ENCODE measurements at places on chromosomes 11 and 22.
A peak's percentile ranks its signal among the peaks of the same experiment; 100 is the strongest.

DNA sequence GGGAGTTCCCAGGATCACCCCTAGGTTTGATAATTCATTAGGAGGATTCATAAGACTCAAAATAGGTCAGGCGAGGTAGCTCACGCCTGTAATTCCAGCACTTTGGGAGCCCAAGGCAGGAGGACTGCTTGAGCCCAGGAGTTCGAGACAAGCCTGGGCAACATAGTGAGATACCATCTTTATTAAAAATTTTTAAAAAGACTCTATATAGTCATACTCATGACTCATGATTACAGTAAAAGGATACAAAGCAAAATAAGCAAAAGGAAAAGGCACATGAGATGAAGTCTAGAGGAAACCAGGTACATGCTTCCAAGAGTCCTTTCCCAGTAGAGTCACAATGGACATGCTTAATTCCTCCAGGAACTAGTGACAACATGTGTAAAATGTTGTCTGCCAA lies 13.9 kb upstream of the PTS start:
- DNase-seq, result no peak

- no peak for DNase-seq
These were observed 167.3 kb downstream of the TBC1D22A start for GRCh38 chr22:46929710-46930204.

DNA sequence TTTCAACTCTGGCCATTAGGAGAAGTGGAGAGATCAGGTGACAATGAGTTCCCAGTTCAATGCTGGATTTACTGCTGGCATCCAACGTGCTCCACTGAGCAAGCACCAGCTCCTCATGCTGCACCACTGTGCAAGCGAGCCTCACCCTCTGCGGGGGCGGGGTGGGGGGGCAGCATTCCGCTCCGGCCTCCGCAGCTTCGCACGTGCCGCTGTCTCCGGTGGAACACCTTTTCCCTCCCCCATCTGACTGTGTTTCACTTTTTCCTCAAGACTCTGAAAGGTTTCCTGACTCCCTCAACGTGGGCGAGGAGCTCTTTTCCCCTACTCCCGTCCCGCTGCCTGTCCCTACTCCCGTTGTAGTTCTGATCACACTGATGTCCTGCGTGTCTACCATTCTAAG lies 835 bp upstream of the RHOD start:
- DNase-seq, result no peak

DNA sequence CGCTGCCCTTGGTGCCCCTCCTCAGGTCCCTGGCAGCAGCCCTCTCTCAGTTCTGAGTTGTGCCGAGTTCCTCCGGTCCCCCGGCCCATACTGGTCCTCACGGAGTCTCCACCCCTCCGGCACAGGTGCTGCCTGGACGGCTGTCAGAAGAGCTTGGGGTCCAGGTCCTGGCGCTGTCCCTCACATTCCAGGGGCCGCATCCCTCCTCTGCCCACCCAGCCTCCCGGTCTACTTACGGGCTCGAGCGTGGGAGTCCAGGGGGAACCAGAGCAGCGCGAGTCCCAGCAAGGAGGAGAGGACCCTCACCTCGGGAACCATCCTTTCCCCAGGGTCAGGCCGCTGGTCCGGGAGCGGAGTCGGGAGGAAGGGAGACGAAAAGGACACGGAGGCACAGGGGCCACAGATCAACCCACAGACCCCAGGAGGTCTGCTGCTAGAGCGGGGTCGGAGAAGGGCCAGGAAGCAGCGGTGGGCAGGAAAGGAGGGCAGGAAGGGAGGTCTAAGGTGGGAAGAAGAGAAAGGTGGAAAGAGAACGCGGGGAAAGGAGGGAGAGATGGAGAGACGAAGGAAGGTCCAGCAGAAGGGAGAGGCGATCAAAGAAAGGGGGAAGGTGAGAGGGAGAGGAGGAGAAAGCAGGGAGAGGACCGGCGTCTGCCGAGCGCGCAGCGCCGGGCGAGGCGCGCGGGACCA lies 510 bp downstream of the CHRDL2 start:
- no peak for DNase-seq

- DNase-seq, result no peak
These were observed 106.1 kb downstream of the CEP164 start for GRCh38 chr11:117433717-117434116.

GRCh38 chr22:43824724-43825420 lies 12.8 kb upstream of the EFCAB6 start:
- DNase-seq, result no peak

GRCh38 chr11:61375761-61376108 lies 13.6 kb downstream of the TMEM138 start:
- no peak for DNase-seq

GRCh38 chr11:103420593-103420992 lies 311.4 kb downstream of the DYNC2H1 start:
- no peak for DNase-seq

DNA sequence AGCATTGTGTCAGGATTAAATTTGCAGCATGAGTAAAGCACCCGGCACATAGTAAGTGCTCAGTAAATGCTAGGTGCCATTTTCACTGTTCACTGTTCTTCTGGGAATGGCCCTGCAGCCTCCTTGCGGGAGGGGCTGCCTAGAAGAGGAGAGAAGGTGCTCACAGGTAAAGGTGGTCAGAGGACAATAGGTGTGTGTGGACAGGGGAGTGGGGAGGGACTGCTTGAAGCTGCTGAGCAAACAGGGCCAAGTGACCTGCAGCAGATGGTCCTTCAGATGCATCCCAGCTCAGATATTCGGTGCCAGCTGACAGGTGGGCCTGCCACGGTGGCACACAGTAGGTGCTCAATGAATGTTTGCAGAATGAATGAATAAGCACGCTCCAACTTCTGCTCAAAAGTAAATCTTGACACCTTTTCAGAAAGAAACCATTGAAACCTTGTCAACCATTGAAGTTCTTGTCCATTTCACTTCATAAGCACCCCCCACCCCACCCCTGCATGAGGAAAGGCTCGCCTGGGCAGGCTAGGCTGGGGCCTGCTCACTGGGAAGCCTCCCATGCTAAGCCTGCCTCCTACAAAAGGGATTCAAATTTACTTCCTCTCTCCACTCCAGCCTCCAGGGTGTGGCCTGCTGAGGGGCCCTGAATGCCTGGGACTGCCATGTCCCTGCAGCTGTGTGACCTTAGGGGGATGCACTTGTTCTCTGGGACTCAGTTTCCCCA lies 1.6 kb downstream of the KIAA0930 start:
- peak; percentile 6 for DNase-seq

DNA sequence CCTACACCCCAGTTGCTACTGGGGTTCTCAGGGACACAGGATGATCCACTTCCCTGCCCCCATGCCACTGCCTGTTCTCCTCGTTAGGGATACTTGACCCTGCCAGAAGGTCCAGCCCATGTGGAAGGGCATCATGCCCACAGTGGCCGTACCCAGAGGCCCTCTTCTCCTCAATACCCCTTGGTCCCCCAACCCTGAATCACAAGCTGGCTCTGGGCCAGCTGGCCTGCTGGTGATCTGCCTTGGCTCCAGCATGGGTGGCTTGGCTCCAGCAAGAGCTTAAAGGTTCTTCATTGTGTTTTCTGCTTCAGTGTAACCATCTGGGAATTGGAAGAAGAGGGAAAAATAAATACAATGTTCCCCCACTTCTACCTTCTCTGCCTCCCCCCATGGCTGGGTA lies 11.1 kb upstream of the TPBGL start:
- no peak for DNase-seq

GRCh38 chr22:26401726-26402125 lies 27.3 kb upstream of the ASPHD2 start:
- DNase-seq, result no peak

- no peak for DNase-seq
These were observed 65.7 kb upstream of the ADA2 start for GRCh38 chr22:17284888-17285287.

- DNase-seq, result no peak
These were observed 170.0 kb upstream of the PDGFD start for GRCh38 chr11:104333977-104334376.

GRCh38 chr11:65129649-65130441 lies 4.5 kb downstream of the SYVN1 start:
- no peak for DNase-seq

- DNase-seq, result no peak
These were observed 279.4 kb downstream of the LARGE1 start for GRCh38 chr22:33640900-33641299.

GRCh38 chr11:102926961-102927623 lies 28.4 kb downstream of the MMP13 start:
- DNase-seq, result no peak

GRCh38 chr11:94150704-94151685 lies 22.4 kb downstream of the PANX1 start:
- no peak for DNase-seq

DNA sequence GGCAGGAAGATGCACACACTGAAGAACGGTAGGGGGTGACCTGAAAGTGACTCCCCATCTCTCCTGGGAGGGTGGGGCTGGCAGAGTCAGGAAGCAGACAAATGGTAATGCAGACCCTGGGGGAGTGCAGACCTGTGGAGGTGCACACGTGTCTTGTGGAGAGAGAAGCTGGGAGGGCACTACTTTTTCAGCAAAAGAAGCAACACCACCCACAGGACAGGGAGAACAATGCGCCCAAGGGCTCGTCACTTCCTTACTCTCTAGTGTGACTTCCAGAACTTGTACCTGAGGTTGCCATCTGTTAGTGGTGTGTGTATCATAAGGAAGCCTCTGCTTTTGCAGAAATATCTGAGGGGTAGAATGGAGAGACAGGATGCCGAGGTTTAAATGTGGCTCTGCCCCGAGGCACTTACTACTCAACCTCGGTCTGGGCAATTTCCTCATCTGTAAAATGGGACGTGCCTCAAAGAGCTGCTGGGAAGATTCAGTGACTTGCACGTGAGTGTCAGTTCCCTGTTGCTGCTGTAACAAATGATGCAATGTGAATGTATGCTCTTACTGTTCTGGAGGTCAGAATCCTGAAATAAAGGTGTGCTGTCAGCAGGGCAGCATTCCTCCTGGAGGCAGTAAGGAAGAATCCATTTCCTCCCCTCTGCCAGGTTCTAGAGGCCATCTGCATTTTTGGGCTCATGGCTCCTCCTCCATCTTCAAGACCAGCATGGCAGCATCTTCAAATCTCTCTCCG lies 323.4 kb downstream of the SHANK2 start:
- DNase-seq, result no peak

DNA sequence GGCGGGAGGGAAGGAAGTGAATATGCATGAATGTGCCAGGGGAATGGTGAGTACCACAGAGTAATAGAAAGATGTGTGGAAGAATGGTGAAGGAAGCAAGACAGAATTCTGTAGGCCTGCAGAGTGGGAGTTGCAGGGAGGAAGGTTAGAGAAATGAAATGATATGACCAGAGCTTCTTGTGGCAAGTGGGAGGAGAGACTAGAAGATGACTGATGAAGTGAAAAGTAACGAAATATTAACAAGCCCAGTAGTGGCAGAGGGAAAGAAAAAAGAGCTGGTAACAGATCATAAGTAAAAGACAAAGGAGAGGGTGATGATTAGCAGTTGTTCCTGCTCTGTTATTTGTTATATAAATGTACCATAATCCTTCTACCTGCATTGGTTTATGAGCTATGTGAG lies 1.0 kb upstream of the ALKBH8 start:
- no peak for DNase-seq

DNA sequence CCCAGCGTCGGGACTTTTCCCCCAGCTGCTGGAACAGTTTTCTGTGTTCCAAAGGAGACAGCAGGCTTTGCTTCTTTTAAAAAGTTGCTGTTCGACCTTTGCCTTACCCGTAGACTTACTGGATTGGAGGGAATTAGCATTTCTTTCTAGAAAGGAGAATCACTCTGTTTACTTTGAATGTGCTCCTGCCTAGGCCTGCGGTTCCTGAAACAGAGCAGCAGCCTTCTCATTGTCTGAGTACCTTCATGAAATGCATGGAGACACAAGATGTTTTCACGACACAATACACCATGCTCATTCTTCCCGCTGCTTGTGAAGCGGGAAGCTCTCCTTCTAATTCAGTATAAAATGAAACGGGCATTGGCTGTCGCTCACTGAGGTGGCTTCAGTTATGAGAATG lies 196.2 kb downstream of the TBC1D22A start:
- DNase-seq, result no peak

DNA sequence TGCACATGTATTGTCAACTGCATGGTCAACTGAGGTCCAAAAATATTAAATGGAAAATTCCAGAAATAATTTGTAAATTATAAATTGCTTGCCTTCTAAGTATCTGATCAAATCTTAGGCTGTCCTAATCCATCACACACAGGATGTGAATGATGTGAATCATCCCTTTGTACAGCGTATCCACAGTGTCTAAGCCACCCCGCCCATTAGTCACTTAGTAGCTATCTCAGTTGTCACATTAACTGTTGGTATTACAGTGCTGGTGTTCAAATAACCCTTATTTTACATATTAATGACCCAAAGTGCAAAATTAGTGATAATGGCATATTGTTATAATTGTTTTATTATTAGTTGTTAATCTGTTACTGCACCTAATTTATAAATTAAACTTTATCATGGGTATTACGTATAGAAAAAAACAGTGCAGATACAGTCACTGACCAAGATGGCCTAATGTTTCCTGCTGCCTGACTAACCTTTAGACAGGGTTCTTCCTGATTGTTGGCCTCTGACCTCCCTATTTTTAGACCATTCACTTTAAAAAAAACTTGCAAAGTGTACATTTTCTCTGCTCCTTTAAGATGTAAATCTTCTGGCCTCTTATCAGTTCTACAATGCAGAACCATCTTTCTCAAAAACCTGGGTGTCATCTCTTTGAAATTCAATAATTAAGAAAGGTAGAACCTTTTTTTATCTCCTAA lies 2.9 kb upstream of the SVIP start:
- DNase-seq, result no peak

- peak; percentile 64 for DNase-seq
These were observed 1.4 kb downstream of the CCDC73 start for GRCh38 chr11:32792948-32793475.

DNA sequence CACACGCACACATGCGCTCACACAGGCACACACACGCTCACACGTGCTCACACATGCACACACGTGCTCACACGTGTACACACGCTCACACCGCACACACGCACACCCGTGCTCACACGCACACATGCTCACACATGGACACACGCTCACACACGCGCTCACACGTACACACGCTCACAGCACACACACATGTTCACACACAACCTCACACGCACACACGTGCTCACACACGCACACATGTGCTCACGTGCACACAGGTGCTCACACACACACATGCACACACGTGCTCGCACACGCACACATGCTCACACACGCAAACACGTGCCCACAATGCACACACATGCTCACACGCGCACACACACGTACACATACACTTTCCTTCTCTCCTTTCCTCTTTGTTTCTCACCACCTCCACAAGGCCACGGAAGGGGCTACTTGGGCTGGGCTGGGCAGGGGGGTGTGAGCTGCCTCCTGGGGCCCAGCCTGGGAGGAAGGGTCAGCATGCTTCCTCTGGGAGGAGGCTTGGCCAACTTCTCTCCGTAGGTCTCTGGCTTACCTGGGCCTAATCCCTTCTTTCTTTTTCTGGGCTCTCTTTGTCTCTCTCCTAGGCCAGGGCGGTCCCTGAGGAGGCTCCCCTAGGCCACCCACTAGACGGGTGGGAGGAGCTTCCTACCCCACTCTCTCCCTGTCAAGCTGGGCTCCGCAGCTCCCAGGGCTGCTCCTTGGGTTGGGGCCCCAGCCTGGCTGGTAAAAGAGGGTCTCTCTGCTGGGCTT lies 34.5 kb upstream of the PARVG start:
- DNase-seq, result no peak
